ENCODE measurements at places on chromosomes 12 and 14. TPM values are rescaled to one million over a fixed set of nuclear protein-coding genes. Genes with fewer than 3 reads are reported as not detected.

TRPV4 gene
- 0.11 TPM for total RNA-seq

KRT2 gene
- not detected for total RNA-seq

SP7 gene
- not detected for total RNA-seq

DNA sequence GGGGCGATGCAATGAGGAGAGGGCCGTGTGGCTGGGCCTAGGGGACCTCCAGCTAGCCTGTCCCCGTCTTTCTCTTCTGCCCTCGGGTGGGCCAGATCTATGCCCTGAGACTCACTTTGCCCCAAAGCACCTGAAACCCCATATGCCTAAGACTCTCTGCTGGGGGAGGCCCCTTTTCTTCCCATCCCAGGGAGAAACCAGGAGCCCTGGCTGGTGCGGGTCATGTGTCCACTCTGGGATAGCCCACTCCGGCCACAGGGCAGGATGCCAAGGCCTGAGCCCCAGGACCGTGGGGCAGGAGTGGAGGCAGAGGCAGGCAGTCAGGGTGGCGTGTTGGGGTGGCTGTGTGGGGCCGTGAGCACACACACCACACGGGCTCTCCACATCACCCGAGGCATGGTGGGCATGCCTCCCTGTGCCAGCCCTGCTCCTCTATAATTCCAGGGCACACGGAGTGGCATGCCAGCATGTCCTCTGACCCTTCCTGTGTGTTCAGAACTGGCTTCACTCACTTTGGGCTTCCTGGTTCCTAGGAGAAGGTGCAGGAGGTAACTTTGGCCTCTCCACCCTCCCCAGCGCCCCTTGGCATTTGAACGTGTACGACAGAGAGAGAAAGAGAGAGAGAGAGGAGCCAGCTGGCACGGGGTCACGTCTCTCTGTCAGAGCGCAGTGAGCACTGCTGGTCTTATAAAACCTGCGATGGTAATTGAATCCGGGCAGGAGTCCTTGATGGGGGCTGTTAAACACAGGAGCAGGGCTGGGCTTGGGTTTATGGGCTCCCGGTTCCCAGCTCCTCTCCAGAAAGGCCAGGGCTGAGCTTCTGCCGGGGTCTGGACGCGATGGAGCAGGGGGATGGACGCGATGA, 144.2 kb downstream of the KIF26A start:
- H3K27ac ChIP-seq = no peak overlapping the region
- H3K4me3 ChIP-seq = no peak overlapping the region
- peaks cover 25% of the 10 kb centered on the region for H3K4me1 ChIP-seq
- no peak for DNase-seq
- H3K36me3 ChIP-seq = no peaks in the 10 kb centered on the region

DNA sequence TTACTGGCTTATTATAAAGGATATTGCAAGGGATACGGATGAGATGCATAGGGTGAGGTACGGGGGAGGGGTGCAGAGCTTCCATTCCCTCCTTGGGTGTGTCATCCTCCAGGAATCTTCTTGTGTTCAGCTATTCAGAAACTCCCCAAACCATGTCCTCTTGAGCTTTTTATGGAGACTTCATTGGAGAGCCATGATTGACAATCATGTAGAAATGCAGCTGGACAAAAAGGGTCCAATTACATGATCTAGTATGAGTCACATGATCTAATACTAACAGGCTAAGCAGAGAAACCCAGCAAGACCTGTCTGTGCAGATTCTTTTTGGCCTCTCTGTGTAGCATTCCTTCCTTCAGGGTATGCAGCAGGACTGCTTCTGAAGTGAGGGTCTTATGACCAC, 23.9 kb upstream of the FLVCR2 start:
- H3K4me3 ChIP-seq = no peak overlapping the region
- peaks cover 8% of the 10 kb centered on the region for H3K27me3 ChIP-seq
- no peak for DNase-seq
- no peaks in the 10 kb centered on the region for H3K36me3 ChIP-seq

DNA sequence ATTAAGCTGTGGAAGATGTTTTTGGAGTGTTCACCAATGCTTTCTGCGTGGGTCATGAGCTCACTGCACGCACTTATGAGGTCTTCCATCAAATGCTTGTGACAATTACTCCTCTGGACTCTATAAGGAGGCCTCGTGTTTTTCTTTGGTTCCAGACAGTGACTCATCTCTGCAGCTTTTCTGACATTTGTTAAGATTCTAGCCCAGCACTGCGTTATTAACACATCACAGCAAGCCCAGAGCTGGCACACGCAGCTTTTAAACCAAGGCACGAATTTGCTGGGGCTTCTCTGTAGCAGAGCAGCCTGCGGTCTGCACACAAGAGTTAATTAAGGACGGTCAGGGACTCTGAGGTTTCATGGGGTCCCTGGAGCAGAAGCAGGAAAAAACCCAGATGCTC, 16.9 kb downstream of the MEG3 start:
- H3K27ac ChIP-seq = no peak overlapping the region
- no peak overlapping the region for H3K4me3 ChIP-seq
- H3K4me1 ChIP-seq = peaks cover 5% of the 10 kb centered on the region

DNA sequence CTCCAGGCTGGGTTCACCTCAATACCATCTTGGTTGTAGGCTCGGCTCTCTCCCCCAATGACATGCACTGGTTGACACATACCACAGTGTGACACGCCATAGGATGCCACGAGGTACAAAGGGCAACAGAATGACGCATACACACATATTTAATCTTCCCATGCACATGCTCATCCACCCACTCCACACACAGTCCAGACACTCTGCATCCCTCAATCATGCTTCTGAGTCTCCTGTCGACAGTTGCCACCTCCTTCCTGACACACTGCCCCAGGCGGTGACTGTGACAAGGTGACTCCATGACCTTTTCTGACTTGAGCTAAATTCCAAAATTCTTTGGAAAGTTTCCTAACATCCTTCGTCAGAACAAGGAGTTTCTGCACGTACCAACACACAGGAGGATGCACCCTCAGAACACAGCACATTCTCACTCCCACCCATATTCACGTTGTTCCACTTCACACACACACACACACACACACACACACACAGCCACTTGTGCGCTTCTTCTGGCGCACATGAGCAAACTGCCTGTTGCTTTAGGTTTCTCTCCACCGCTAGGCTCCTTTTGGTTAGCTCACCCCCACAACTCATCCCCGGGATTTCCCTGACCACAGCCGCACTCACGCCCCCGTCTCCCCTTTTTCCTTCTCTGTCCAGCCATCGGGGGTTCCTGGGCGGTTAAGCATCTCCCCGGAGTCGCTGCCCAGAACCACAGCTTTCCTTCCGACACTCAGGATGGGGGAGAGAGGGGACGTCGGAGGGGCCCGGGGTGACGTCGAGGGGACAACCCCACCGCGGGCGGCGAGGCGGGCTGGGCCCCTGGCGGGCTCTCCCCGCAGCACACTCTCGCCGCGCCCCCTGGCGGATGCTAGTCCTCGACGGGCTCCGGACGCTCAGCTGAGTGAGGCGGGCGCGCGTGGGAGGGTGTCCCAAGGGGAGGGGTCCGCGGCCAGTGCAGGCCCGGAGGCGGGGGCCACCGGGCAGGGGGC, 536 bp upstream of the WNT1 start:
- peaks cover 69% of the 10 kb centered on the region for H3K27me3 ChIP-seq
- peak; percentile 71 for DNase-seq
- no peaks in the 10 kb centered on the region for H3K36me3 ChIP-seq

GRCh38 chr12:27616356-27617142, 79.7 kb upstream of the REP15 start:
- H3K36me3 ChIP-seq = no peaks in the 10 kb centered on the region
- H3K27ac ChIP-seq = no peak overlapping the region
- peak; percentile 89 for DNase-seq
- peaks cover 65% of the 10 kb centered on the region for H3K4me1 ChIP-seq
- H3K27me3 ChIP-seq = no peaks in the 10 kb centered on the region

DNA sequence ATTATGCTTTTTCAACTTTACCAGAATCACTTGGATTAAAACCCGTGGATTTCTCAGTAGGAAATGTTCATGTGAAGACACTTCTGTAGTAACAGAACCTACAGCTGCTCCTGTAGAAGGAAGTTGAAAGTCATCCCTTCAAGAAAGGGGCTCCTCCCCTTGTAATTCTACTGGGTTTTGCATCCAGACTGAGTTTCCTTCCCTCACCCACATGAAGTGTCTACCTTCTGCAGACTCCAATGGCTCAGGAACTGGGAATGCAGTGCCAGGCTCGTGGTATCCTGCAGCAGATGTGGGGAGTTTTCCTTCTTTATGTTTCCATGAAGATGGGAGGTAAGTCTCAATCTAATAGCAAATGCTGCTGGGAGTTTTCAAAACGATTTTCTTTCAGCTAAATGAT, 7.9 kb upstream of the OR10G2 start:
- peak overlapping the region; percentile 84 for H3K27ac ChIP-seq
- peak; percentile 73 for DNase-seq
- peaks cover 23% of the 10 kb centered on the region for H3K4me1 ChIP-seq
- peak overlapping the region; percentile 57 for H3K4me3 ChIP-seq
- H3K36me3 ChIP-seq = peaks cover 42% of the 10 kb centered on the region
- H3K27me3 ChIP-seq = no peaks in the 10 kb centered on the region

DNA sequence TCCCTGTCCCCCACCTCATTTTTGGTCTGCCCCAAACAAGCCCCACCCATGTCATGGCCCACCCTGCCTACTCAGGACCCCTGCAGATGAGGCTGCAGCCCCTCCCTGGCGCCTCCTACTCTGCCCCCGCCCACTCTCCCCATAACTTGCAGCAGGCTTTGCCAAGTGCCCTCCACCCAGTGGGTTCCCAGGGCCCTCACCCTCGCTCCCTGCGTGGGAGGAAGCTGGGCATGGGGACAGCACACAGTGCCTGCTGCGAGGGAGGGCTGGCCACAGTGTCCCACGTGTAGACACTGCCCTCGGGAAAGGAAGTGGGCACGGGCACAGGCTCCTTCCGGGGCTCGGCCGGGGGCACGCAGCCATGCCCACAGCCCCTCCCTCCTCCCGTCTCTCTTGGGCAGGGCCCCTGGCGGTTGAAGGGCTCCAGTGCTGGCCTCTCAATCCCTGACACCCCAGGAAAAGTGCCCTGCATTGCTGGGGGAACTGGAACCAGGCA, 9.4 kb downstream of the AKT1 start:
- no peak overlapping the region for H3K4me3 ChIP-seq
- H3K27ac ChIP-seq = no peak overlapping the region
- no peaks in the 10 kb centered on the region for H3K27me3 ChIP-seq
- no peaks in the 10 kb centered on the region for H3K4me1 ChIP-seq

- no peaks in the 10 kb centered on the region for H3K36me3 ChIP-seq
- H3K27me3 ChIP-seq = no peaks in the 10 kb centered on the region
- H3K4me1 ChIP-seq = no peaks in the 10 kb centered on the region
- no peak overlapping the region for H3K27ac ChIP-seq
- no peak for DNase-seq
Observed at GRCh38 chr12:90460681-90461080, 494.3 kb downstream of the CCER1 start.

GRCh38 chr14:21933681-21934080, 260.1 kb upstream of the OR4E1 start:
- no peak for DNase-seq
- no peaks in the 10 kb centered on the region for H3K27me3 ChIP-seq
- H3K4me1 ChIP-seq = no peaks in the 10 kb centered on the region
- no peak overlapping the region for H3K4me3 ChIP-seq

DNA sequence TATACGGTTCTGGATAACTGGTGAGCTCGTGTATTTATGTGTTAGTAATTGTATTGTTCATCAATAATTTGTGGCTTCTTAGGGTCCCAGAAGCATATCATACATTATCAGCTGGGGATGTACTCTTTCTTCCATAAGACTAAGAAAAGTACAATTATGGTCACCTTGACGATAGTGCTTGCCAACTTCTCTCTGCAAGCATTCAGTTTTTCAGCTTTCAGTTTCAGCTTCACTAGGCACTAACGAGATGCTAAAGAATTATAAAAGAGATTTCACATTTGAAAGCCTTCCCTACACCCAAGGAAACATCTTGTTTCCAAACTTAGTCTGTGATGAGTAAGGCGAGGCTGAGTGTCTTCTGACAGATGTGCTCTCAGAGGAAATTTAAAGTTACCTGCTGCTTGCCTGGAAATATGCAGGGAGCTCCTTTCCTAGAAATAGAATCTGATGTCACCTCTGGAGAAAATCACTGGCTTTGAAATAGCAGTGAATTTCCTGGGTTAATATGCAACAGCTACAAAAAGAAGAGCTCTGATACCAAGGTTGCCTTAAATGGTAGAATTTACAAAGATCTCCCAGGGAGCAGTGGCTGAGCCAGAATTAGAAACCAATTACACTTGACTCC, 1419.9 kb upstream of the TMEM132C start:
- H3K27ac ChIP-seq = no peak overlapping the region
- no peaks in the 10 kb centered on the region for H3K27me3 ChIP-seq
- H3K4me3 ChIP-seq = no peak overlapping the region
- H3K4me1 ChIP-seq = no peaks in the 10 kb centered on the region

GRCh38 chr14:49614196-49614595, 6.2 kb downstream of the RPL36AL start:
- H3K4me3 ChIP-seq = no peak overlapping the region
- DNase-seq = no peak
- H3K27ac ChIP-seq = no peak overlapping the region

DNA sequence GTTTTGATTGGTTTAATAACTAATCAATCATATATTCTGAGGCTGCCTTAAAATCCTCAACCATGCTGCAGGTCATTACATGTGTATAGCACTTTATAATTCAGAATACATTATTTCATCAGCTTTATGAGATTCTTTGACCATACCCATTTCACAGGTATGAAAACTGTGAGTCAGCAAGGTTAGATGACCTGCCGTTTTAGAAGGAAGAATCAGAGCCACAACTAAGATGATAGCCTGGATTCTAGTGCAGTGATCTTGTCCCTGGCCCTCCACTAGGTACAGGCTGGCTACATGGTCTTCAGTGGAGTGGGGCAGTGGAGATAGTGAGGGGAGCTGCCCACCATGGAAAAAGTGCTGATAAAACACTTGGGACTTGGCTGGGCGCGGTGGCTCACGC, 154.4 kb upstream of the MAX start:
- H3K27ac ChIP-seq = no peak overlapping the region
- no peaks in the 10 kb centered on the region for H3K27me3 ChIP-seq
- DNase-seq = no peak
- no peak overlapping the region for H3K4me3 ChIP-seq

- no peaks in the 10 kb centered on the region for H3K36me3 ChIP-seq
- no peak overlapping the region for H3K4me3 ChIP-seq
- H3K4me1 ChIP-seq = peaks cover 5% of the 10 kb centered on the region
- no peak overlapping the region for H3K27ac ChIP-seq
Observed at GRCh38 chr14:57139173-57139572, 129.5 kb downstream of the EXOC5 start.

DNA sequence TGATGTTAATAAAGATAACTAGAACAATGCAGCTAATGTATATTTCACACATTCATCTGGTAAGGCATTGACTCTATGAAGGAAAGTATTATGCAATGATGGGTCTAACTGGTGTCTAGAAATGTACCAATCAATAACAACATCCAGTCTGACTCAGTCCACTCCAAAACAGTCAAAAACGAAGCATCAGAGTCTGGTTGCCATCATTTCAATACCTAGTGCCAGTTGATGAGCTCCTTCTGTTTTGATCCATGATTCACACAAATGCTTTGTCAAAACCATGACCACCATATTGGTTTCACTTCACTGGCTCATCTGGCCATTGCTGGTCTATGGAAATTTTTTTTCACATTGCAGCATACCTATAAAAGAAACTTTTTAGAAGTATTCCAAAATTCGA, 747.2 kb upstream of the TMEM132C start:
- no peak for DNase-seq
- H3K36me3 ChIP-seq = no peaks in the 10 kb centered on the region
- no peaks in the 10 kb centered on the region for H3K27me3 ChIP-seq
- no peak overlapping the region for H3K27ac ChIP-seq

GRCh38 chr12:86283620-86284019, 27.4 kb upstream of the MGAT4C start:
- H3K27ac ChIP-seq = no peak overlapping the region
- H3K36me3 ChIP-seq = no peaks in the 10 kb centered on the region
- H3K4me3 ChIP-seq = no peak overlapping the region
- H3K27me3 ChIP-seq = no peaks in the 10 kb centered on the region
- H3K4me1 ChIP-seq = no peaks in the 10 kb centered on the region
- no peak for DNase-seq
